ENCODE measurements at places on chromosomes 11 and 22.

DNA sequence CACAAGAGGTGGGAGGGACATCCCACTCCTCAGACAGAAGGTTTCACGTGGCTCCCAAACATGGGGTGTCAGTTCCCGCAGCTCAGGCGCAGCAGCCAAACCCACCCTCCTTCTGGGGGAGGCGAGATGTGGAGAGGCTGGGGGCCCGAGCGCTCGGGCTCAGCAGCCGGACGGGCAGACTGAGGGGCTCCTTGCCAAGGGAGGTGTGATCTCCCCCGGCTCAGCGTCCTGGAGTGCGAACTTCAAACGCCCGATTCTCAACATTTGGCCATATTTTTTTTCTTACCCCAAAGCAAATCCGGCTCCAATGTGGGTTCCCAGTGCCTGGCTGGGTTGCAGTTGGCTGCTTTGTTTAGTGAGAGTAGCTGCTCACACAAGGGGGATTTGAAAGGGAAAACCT lies 477.9 kb downstream of the MN1 start:
- DNase-seq, result no peak

GRCh38 chr11:60513496-60514460 lies 1.4 kb upstream of the MS4A13 start:
- DNase-seq, result no peak

GRCh38 chr11:79092791-79093353 lies 348.0 kb downstream of the TENM4 start:
- peak; percentile 100 for DNase-seq

DNA sequence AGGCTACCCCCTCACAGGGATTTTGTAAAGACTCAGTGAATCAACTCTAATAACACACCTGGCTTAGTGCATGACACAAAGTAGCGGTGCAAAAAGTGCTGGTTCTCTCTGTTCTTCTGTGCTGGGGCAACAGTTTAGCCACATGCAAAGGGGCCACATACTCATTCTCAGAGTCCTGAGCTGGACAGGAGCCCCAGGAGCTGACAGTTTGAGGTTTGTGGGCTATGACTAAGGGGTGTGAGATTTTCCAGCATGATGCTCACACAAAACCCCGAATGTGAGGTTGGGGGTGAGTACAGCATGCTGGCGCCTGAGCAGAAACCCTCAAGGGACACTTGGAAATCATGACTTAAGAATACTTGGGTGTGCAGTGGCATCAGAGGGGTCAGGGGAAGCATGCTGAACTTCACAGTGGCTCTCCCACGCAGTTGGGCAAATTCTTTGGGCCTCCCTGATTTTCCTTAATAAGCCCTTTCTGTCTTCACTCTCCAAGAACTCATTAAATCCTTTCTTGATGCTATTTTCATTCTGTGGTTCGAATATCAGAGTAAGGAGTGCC lies 31.0 kb downstream of the TMPRSS5 start:
- DNase-seq, result peak; percentile 54

DNA sequence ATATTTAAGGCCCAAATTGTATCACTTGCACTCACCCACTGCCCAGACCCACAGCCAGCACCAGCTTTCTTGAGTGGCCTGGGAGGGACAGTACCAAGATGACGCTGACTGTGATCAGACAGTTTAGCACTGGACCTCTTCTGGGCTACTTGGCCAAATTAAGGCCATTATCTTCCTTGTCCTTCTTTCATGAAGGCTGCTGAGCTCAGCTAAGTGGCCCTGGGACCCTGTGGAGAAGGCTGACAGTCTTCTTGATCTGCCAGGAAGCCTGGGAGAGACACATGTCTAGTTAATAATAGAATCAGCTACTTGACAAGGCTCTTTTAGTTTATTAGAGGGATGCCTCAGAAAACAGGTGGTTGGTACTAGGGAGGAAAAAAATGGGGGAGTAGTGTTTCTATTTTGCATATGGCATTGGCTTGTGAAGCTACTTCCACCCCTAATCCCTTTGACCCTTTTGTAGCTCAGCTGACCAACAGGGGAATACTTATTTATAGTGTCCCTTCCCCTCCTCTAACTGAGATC lies 127.9 kb upstream of the NTM start:
- no peak for DNase-seq

DNA sequence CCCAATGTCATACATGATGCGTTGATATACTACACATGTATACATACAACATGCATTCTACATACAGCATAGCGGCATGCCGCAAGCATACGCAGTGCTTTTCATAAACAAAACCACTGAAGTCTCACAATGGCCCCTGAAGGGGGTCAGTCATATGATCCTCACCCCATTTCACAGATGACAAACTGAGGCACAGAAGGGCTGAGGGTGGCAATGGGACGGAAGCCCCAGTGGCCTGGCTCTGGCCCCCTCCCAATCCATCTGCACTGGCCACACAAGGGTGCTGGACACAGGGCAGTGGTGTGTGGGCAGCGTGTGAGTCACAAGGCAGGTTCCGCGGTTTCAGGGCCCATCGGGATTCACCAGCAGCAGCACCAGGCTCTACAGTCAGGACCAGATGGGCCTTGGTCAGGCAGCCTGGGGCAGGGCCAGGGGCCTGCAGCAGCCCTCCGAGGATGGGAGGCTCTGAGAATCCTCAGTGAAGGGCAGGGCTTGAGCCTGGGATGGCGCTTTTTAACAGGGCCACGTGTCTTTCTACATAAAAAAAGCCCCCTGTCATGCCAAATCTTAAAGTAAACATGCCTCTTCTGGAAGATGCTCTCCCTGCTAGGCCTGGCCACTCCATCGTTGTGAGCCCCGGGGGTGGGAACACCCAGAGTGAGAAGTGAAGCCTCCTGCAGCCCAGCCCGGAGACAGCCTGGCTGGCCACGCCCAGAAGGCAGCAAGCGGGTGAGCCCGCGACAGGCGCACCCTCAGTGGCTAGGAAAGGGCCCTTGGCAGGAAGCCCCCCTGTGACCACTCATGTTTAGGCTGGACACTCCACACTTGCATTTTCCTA lies 206.5 kb downstream of the CTTN start:
- no peak for DNase-seq

GRCh38 chr22:17369439-17370025 lies at the start of gene CECR2:
CECR2 (plus strand) TSS chr22:17369460; CDS start chr22:17369784, 324 bp downstream.
- DNase-seq, result no peak

GRCh38 chr11:73177380-73177777 lies 35.3 kb upstream of the FCHSD2 start:
- DNase-seq, result peak; percentile 47

GRCh38 chr22:47031628-47031915 lies 269.1 kb downstream of the TBC1D22A start:
- DNase-seq, result no peak

GRCh38 chr22:25142102-25142501 lies 57.6 kb upstream of the CRYBB3 start:
- DNase-seq, result no peak

DNA sequence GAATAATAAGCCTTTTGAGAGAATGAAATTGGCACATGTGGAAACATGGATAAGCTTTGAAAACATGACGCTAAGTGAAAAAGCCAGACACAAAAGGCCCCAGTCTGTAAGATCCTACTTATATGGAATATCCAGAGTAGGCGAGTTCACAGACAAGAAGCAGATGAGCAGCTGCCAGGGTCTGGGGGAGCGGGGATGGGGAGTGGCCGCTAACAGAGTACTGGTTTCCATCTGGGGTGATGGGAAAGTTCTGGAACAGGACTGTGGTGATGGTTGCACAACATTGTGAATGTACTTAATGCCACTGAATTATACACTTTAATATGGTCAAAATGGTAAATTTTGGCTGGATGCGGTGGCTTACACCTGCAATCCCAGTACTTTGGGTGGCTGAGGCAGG lies 126.5 kb downstream of the SPATA19 start:
- DNase-seq, result no peak

- no peak for DNase-seq
Measured at GRCh38 chr11:47502767-47503166, 50.2 kb downstream of the CELF1 start.

- no peak for DNase-seq
Measured at GRCh38 chr22:33247758-33248157, 189.6 kb upstream of the SYN3 start.

DNA sequence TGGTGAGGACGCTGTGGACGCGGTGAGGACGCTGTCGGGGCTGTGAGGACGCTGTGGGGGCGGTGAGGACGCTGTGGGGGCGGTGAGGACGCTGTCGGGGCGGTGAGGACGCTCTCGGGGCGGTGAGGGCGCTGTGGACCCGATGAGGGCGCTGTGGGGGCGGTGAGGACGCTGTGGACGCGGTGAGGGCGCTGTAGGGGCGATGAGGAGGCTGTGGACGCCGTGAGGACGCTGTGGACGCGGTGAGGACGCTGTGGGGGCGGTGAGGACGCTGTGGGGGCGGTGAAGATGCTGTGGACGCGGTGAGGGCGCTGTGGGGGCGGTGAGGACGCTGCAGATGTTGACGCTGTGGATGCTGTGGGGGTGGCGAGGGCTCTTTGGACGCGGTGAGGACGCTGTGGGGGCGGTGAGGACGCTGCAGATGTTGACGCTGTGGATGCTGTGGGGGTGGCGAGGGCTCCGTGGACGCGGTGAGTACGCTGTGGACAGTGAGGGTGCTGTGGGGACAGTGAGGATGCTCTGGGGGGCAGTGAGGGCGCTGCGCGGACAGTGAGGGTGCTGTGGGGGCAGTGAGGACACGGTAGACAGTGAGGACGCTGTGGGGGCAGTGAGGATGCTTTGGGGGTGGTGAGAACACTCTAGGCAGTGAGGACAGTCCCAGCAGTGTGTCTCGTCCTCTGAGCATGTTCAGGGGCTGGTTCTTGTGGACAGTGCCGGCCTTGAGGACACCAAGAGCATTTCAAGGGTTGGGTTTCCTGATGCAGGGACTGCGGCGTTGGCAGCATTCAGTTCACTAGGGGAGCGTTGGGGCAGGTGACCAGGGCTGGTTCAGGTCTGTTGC lies 4.2 kb downstream of the GP1BB start:
- no peak for DNase-seq

- no peak for DNase-seq
Measured at GRCh38 chr11:36129955-36130354, 159.3 kb downstream of the COMMD9 start.

DNA sequence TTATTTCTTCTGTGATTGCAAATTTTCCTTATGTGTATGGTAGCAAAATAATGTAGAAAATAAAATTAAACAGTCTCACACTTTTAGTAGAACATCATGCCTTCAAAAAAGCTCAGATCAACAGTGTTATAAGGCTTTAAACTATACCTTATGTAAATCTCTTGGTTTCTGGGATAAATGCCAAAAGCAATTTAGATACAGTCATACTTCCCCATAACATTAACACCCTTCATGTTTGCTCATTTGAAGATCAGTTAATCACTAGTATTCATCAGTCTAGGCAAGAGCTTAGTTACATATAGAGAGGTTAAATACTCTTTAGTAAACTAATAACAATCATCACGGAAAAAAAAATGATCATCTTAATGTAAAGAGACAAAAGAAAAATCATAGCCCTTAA lies 421.8 kb upstream of the ANO3 start:
- peak; percentile 78 for DNase-seq

GRCh38 chr22:49950396-49950994 lies 10.1 kb upstream of the PIM3 start:
- no peak for DNase-seq

- no peak for DNase-seq
Measured at GRCh38 chr11:47161890-47162289, 14.8 kb downstream of the ARFGAP2 start.

DNA sequence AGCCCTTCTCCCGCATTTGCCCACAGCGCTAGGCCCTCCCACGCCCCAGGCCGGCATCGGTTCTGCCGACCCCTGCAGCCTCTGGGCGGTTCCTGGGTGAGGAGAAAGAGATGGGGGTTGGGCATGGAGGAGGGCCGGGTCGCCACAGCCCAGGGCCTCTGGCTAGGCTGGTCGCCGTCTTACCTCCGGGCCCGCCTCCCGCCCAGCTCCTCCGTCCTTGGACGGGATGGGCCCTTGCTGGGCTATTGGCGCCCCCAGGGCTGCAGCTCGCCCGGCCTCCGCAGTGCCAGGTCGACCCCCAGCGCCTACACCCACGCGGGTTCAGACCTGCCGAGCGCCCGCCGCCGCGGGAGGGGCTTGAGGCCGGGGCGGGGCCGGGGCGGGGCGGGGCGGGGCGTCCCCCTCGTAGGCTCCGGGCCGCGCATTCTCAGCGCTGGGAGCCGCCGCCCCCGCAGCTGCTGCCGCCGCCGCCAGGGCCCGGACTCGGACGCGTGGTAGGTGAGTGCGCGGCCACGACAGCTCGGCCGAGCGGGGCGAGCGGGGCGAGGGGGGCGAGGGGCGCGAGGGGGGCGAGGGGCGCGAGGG lies at the start of gene CD151:
Gene CD151, plus strand, starts transcription at position 424 of the 585 bp plus-strand sequence. CDS start 3,118 bp downstream, outside the sequence.
- DNase-seq, result peak; percentile 79

- peak; percentile 27 for DNase-seq
Measured at GRCh38 chr11:110362971-110363509, 66.6 kb upstream of the RDX start.

DNA sequence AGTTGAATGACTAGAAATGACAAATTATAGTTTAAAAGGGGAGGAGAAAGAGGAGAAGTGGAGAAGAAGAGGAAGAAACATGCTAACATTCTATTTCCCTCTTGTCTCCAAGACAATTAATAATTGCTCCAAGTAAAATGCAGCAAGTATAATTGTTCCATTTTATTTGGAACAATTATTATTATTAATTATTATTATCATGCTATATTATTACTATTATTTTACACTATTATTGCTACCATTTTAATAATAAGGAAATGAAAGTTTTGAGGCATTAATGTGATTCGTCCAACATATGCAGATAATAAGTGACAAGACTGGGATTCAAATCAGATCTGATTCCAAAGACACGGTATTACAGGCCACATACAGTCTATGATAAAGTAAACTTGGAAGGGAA lies 293.6 kb upstream of the ZC3H12C start:
- DNase-seq, result no peak

All from epithelial cell of esophagus (primary cell).